ENCODE measurements at places on chromosomes 1 and 21.

- DNase-seq = no peak
Observed at GRCh38 chr1:4551706-4552105, 102.7 kb upstream of the AJAP1 start.

DNA sequence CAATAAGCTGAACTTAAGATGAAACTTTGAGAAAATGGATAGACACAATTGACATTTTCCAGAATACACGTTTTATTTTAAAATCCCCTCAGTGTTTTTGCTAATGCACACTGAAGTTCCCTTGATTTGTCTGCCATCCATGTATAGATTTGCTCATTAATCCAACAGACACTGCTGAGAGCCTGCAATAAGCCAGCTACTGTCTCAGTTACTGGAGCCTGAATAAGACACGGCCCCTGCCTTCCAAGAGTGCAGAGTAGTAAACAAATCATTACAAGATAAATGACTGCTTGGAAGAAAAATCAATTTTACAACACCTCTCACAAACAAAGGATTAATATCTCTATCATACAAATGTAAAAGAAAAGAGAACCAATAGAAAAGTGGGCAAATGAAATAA, 130.1 kb downstream of the TLR5 start:
- no peak for DNase-seq

GRCh38 chr1:17045634-17046333, 8.0 kb downstream of the SDHB start:
- no peak for DNase-seq

DNA sequence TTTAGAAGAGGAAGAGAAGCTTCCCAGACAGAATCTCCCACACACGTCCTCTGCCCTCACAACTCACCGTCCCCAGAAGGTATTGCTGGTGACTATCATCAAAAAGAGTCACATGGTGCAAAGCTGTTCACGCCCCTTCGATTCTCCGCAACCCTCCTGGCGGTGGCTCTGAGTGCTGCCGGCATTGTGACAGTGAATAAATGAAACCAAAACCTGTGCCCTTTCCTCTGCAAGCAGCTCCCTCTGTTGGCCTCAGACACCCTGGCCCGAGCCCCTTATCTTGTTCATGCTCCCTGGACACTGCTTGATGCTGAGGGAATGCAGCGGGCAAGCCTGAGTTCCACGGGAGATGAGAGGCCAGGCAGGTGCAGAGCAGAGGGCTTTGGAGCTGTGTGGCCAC, 510.3 kb downstream of the NPHP4 start:
- no peak for DNase-seq

DNA sequence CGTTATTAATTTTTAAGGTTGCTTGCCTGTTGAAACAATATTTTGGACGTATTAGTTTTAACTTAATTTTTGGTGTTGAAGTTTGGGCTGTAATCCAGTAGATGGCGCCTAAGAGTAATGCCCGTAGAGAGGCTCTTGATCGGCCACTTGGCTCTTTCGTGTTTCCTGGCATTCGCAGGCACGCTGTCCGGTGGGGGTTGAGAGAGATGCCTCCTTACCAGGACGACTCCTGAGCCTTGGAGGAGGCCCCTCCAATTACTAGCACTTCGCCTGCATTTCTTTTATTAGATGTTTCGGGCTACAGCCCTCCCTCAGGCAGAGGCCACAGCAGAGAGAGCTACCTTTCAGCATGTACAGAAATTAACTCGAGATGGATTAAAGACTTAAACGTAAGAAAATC, 12.0 kb downstream of the OR2M4 start:
- no peak for DNase-seq

DNA sequence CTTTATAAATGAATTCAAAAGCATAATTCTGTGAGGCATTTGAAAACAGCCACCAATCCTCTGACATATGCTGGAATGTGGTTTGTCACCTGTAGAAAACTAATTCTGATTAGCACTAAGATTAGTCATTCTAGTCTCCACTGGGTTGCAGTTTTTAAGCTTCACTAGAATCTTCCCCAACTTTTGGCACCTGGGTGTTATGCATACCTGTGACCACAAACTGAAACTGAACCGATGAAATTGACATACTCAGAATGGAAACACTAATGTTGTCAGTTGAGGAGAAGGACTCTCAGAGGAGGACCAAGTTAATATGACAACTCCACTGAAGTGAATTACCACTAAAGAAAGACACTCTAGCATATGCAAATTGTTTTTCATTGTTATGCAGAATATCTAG, 285.8 kb upstream of the NEGR1 start:
- DNase-seq = no peak

- no peak for DNase-seq
Observed at GRCh38 chr1:117826540-117827078, 102.8 kb downstream of the GDAP2 start.

DNA sequence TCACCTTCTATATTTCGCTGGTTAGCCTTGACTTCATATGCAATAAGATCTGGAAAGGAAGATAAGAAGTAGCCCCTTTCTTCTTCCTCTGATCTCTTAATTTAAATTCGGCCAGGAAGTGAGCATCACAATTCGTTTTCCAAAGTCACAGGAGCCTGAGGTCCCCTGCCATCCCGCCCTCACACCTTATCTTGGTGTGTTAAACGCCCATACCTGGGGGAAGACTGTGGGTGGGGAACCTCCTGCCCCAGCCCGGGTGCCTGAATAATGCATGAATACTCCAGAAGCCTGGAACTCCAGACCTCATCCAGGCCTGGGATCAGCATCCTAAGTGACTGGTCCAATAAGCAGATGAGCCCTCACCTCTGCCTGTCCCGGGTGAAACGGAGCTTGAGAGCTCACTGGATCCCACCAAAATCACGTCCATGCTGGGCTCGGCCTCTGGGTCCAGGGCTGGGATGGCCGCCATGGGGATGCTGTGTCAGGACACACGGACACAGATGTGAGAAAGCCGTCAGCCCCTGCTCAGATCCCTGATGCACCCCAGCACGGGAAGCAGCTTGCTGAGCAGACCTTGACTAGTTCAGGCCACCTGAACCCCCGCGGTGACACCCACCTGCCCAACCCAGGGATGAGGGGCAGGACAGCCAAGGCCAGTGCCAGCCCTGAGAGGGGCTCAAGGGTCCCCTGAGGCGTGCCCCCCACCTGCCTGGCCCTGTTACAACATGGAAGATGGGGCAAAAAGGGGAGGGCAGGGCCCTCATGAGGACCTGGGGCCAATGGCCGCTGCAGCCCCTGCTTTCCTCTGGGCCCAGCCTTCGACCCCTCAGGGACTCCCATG, 686 bp downstream of the DNMT3L start:
- DNase-seq = peak; percentile 54

GRCh38 chr1:92826792-92827191, 5.0 kb upstream of the RPL5 start:
- DNase-seq = no peak

DNA sequence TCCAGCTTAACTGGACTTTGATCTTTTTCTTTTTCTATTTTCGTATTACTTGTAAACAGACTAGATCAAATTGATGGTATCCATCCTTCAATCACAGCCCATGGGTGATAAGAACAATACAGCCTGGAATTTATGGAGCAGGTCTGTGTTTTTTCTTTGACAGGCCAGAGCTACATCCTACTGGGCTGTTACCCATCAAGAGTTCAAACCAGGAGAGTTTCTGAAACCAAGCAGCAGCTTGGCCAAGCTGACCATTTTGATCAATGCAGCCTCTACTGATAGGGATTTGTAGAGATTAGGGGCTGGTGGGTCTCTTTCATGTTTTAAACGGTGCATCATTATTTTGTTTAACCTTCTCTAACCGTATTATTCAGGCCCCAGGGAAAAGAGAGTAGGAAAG, 24.3 kb upstream of the CCDC190 start:
- no peak for DNase-seq

DNA sequence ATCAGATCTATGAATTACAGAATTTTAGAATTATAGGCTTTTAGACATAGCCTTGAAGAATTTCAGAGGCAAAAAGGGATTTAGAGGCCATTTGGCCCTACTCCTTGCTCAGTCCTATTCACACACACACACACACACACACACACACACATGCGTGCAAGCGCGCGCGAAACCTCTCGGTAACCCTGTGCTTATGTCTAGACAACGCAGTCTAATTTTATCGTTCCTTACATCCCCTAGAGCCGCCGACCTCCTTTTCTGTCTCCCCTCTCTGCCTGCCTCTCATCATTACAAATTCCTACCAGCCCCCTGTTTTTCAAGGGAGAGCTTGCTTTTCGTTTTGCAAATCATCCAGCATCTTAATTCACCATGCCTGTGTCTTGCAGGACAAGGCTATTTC, 252.1 kb downstream of the FOXD2 start:
- DNase-seq = peak; percentile 64

- DNase-seq = no peak
Observed at GRCh38 chr1:14713077-14713476, 114.6 kb downstream of the KAZN start.

DNA sequence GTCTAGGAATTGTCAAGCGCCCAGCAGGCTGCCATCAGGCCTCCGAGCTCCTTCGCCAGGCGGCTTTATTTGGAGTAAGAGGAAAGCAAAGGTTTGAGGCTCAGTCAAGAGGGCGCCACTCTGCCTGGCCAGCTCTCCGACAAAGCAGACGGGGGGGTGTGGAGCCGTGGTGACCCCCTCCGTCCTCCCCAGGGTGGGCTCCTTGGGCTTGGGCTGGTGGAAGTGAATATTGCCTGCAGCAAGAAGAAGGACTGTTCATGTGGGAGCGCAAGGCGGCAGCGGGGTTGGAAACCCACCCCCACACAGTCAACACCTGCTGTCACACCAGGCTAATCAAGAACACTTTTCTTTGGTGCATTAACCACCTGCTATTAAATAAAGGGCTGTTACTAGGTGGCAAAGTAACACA, 14.6 kb downstream of the EPHX1 start:
- DNase-seq = no peak

DNA sequence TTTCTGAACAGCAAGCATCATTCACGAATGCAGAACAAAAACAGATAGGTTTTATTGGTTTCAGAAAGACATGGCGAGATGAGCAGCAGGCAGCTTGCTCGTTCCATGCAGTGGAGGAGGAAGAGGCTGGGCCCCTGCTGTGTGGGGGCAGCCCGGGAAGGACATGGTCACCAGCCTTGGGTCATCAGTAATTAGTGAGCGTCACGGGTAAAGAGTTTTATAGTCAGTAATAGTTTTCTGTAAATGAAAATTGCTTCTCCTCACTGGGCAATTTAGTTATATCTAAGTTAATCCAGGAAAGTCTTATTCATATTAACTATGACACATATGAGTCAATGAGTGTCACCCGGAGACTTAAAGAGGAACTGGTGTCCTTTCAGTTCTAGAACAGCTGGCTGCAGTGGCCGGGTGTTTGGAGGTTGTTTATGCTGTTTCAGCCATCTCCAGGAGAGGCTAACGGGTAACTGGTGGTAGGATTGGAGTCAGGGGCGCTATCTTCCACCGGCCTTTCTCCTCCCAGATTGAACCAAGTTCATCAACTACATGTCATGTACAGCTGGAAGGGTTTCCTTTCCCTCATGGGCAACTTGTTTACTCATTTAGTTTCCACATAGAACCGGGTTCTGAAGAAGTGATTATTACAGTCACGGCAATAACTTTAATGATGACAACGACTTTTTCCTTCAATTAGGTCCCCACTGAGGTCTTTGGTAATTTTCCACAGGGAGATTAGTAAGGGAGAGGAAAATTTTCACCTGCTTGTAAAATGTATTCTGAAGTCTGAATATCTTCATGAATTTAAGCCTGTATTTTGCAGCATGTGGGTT, 34.6 kb upstream of the SLC45A1 start:
- DNase-seq = no peak

DNA sequence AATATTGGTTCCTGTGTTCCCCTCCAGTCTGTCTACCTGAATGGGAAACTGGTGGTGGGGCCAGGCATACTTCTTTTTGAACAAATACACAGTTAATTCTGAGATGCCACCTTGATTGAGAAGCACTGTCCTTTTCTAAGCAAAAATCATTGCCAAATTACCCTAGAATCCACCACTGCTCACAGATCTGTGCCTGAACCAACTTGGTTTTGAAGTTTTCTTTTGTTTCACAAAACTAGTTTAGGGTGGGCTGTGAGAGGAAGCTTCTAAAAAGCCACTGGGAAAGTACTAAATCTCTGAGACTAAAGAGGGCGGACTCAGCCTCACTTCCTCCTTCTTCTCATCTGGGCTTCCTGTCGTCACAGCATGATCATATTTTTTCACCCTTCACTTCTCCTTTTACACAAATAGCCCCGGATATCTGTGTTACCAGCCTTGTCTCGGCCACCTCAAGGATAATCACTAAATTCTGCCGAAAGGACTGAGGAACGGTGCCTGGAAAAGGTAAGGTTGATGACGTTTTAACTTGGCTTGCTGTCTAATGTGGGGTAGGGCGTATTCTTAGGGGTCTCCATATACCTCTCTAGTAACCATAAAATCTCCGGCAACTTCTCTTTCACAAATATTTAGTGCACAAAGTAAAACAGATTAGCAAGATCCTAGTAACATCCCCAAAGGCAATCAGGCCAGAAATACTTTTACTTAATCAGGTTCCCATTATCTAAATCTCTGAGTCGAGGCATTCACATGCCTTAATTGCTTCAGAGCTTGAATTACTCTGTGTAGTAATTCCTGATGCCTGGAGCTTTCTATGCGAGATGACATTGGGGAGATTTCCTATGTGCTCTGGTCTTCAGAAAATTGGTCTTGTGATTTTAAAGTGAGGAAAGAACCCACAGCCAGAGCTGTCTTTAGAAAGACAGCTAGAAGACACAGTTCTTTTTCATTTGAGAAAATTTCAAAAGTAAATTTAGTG, at the start of gene CD53:
TSS of gene CD53 (plus strand) at position 404 of the 976 bp plus-strand sequence. CDS start 18,261 bp downstream, outside the sequence.
- DNase-seq = no peak

DNA sequence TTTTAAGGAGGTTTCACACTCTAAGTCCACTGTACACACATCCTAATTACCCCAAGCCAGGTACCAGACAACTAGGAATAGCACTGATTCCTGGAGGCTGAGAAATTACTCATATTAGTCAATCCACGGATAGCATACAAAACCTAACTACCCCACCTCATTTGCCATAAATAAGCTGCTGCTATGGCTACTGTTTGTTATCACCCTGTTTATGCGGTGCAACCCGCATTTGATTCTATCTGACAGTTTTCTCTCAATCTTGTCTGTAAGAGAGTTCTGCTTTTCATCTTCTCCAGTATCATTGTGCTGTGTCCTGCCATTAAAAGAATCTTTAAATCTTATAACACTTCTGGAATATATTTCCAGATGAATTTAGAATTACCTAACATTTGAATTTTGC, 1496.5 kb downstream of the PLA2G4A start:
- no peak for DNase-seq

GRCh38 chr1:93732514-93732913, 50.9 kb upstream of the BCAR3 start:
- DNase-seq = no peak

GRCh38 chr1:67738401-67738800, 53.4 kb downstream of the GADD45A start:
- no peak for DNase-seq

- DNase-seq = no peak
Observed at GRCh38 chr21:40080385-40080784, 213.1 kb downstream of the PCP4 start.

All from left forelimb (tissue), 1 donor.